ENCODE measurements at places on chromosomes 6 and 20.

GRCh38 chr6:103002282-103002681 lies 1608.8 kb downstream of the GRIK2 start:
- no peak for DNase-seq

GRCh38 chr6:154187203-154187602 lies 148.2 kb downstream of the OPRM1 start:
- DNase-seq: no peak

- no peak for DNase-seq
Observed at GRCh38 chr6:3334555-3334954, 75.8 kb downstream of the PSMG4 start.

GRCh38 chr6:168309997-168310396 lies 9.6 kb downstream of the DACT2 start:
- no peak for DNase-seq

GRCh38 chr6:24010133-24010532 lies 115.9 kb upstream of the NRSN1 start:
- no peak for DNase-seq

GRCh38 chr20:37901654-37902503 lies 1.0 kb upstream of the VSTM2L start:
- peak; percentile 84 for DNase-seq

DNA sequence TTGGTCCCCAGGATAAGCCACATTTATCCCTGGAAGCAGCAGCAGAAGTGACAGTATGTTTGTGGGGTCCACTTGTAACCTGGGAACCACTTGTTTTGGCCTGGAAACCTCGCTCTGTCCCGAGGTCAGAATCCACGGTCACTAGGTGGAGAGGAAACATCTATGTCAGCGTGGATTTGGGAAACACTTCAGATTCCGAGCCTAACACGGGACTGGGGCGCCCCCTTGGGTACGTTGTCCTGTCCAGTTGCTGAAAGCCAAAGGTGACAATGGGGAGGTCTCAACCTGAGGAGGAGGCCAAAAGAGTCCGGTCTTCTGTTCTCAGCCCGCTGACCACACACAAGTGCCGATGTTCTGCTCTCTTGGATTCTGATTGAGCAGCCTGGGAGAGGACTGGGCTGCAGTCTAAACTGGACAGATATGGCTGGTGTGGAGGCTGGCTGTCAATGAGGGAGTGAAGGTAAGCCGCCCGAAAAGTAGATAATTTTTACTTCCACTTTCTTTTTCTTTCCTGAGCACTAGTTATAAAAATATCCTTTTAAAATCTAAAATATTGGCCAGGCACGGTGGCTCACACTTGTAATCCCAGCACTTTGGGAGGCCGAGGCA lies 4.9 kb upstream of the ZFP57 start:
- DNase-seq: no peak

- DNase-seq: no peak
Observed at GRCh38 chr20:8246153-8246552, 114.1 kb downstream of the PLCB1 start.

DNA sequence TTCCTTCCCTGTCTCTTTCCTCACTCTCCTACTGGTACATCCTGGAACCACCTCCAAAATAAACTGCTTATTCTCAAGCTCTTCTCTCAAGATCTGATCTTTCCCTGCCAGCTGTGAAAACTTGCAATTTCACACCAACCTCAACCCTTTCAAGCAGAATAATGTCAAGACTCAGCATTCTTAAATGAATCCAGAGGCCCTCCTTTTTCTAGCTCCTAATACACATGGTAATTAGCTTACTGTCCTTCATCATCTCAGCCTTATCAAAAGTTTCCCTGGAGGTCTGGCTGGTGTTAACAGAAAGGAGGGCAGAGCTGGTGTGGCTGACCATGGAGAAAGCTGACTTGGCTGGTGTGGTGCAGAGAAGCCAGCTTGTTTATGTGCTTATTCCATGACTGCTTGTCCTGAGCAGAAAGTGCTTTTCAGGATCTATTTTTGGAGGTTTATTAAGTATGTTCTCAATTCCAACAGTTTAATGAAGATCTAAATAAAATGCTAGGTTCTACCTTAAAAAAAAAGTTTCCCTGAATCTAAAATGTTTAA lies 50.5 kb downstream of the CFAP61 start:
- DNase-seq: no peak

DNA sequence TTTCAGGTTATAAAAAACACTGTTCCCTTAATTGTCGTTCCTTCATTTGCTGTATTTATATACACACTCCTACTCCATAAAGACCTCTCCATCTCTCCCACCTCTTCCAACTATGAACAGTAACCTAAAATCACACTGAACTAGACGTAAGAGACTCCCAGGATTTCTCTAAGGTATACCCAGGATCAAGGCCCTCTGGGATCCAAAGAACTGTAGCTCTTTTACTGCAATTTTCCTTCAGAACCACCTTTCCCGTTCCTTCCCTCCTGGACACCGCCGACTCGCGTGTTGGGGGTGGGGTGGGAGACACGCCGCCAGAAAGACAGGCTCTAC lies 680 bp downstream of the LATS1 start:
- DNase-seq: no peak

- DNase-seq: peak; percentile 66
Observed at GRCh38 chr6:30626484-30627366, at the start of gene ATAT1. ATAT1 (plus strand) TSS chr6:30626874.

DNA sequence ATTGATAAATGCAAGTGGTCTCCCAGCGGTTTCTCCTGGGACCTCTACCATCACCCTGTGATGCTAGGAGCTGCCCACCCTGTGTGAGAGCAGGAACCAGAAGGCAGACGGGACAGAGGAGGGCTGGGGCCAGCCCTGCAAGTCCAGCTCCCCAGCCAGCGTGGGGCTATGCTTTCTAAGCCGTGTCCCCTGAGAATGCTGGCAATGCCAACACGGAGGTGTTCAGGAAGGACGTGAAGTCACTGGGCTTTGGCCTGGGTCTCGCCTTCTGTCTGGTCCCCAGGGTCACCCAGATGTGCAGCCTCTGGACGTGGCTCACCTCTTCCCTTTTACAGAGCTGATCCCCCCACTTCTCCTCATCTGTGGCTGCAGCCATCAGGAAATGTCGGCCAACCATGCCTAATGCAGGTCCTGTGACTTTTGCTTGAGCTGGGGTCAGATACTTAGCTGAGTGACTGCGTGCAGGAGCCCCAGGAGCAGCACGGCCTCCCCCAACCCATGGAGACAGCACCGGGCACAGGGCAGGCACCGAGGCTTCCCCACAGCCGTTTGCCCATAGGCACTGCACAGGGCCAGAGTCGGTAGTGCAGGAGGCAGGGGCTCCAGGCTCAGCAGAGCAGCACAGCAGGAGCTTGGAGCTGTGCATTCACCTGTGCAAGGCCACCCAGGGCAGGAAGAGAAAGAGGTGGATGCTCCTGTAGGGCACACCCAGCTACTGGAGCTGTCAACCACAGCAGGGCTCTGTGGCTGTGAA lies 66.2 kb downstream of the GNAS-AS1 start:
- DNase-seq: no peak

DNA sequence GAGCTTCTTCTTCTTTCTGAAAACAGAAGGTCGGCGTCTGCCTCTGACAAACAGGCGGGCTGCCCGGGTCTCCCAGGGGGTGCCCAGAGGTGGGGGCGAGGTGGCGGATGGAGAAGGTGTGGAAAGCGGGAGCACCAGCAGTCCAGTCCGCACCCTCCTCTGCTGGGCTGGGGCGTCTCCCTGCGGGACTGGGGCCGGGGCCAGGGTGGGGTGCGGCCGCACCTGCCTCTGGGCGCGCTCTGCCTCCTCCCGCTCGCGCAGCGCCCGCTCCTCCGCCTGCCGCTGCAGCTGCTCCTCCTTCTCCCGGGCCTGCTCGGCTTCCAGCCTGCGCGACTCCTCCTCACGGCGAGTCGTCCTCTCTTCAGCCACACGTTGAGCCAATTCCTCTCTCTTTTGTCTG lies 71.1 kb upstream of the BCLAF1 start:
- no peak for DNase-seq

DNA sequence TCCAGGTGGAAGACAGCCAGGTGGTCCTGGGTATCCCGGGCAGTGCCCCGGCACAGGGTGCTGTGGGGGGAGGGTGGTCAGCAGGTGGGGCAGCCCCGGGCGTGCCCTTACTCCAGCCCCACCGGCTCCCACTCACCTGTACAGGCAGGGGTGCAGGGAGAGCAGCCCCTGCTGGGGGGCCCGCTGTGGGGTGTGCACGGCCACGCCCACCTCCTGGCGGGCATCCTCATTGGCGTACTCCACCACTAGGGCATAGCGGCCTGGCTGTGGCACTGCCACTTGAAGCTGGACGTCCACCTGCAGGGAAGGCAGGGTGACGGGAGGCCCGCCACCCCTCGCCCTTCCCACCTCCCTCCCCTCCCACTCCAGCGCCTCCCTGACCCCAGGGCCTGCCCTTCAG lies 29.6 kb downstream of the ADRM1 start:
- DNase-seq: no peak

- no peak for DNase-seq
Observed at GRCh38 chr6:4113649-4114048, 21.7 kb downstream of the ECI2 start.

DNA sequence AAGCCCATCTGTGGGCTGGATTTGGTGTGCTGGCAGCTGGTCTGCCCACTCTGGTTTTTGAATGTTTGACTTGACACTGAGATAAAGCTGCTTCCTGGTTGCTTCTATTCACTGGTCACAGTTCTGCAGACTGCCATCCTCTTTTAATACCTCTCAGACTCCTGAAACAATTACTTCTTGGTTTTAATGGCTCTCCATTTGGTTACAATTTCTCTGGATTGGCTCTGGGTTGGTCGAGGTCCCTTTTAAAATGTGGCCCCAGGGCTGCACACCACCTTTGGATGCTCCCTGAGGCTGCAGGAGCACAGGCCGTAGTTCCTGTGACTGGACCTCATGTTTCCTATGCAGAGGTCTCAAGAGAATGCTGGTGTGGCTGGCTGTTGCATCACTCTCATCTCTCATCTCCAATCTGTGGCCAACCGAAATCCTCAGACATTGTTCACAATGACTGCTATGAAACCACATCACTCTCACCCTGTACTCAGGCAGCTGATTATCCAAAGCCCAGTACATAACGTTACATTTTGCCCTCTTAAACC lies 98.5 kb downstream of the INSM1 start:
- peak; percentile 94 for DNase-seq

- peak; percentile 10 for DNase-seq
Observed at GRCh38 chr6:115753446-115753845, 307.2 kb downstream of the FRK start.

DNA sequence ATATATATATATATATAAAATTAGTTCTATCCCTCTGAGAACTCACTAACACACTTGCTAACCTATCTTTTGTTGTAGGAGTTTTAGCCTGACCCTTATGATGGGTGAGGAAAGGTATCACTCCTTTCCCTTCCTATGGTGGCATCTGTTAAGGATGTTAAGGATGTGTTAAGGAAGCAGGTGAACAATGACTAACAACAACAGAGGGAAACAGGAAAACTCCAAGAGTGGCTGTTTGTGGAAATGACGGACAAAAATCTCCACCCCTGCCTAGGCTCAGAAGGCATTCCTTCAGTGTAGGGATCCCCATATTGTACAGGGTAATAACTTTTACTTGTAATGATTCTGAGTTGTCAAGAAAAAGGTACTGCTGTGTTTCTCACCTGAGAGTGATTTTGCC lies 8.8 kb upstream of the TPD52L1 start:
- DNase-seq: no peak

DNA sequence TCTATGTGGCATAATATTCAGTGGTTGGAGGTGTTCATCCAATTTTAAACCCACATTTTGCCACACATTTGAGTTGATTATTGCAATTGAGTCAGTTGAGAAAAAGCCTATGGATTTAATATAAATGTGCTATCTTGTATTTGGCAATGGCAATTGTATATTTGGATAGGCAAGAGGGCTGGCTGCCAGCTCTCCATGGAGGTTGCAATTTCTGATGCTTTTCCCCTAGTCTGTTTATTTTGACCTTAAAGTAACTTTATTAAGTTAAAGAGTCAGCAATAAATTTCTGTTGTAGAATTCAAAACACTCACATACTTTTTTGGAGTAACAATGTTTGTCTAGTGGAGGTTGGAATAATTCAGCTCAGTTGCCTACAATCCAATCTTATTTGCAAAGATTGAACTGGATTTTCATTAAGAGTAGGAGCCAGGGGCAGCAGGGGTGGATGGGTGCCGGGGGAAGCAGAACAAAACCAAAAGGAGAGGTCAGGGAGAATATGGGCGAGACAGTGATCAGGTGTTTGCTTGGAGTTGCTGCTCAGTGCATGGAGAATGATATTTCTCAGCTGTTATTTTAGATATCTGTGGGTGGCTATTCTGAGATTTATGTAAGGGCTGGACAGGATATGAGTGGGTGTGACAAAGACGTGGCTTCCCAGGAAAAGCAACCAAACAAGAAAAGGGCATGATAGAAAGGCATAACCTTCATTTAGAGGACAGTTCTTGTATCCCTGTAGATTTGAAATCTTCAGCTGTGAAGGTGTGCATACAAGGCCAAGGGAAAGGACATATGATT lies 163.0 kb downstream of the HDGFL1 start:
- no peak for DNase-seq

DNA sequence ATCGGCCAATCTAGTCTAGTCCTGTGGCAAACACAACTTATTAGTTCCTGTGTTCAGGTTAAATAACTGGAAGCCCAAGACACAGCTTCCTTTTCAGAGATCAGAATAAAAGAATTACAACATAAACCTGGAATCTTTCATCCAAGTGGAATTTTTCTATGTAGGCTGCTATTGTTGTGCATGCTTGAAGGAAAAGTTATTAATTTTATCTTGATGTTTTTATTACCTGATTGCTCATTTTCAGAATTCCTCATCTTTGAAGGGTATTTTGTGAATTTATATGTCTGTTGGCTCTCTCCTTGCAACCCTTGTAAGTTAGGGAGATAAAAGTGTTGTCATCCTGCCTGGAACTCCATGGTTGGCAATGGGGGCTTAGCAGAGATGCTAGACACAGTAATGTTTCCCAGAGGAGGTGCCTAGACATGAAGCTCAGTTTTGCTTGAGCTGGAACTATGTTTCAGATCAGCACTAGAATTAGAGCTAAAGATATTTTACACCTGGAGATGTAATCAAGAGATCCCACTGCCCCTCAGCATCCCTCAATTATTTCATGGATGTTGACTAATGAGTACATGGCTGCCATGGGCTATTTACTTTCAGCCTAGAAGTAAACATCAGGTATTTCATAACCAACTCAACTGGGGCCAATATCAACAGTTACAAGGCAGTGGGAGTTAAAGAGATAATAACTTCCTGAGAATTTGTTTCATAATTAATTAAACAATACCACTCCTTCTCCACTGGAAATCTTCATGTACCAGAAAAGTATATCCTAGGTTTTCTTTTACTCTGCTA lies 367.0 kb upstream of the MARCKS start:
- DNase-seq: no peak

DNA sequence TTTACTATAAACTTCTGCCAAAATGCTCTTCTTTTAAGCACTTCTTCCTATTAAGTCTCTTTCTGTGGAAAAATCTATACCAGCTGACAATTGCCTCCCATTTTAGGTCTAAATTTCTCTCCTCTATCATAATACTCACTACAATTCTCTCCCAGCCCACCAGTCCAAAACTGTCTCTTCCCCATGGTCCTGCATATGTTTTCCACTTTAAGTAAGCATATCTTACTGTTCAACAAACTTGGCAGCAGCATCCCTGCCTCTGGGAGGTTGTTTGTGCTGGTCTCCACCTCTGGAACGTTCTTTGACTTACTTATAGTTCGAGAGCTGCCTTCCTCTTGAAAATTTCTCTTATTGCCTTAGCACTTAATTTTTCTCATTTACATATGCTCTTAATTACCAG lies 180.5 kb downstream of the COL12A1 start:
- no peak for DNase-seq
